ENCODE measurements at places on chromosomes 5 and 9.
A peak's percentile ranks its signal among the peaks of the same experiment; 100 is the strongest.

- DNase-seq, result peak; percentile 46
Observed at GRCh38 chr5:115575167-115576070, 26.9 kb downstream of the TICAM2 start.

DNA sequence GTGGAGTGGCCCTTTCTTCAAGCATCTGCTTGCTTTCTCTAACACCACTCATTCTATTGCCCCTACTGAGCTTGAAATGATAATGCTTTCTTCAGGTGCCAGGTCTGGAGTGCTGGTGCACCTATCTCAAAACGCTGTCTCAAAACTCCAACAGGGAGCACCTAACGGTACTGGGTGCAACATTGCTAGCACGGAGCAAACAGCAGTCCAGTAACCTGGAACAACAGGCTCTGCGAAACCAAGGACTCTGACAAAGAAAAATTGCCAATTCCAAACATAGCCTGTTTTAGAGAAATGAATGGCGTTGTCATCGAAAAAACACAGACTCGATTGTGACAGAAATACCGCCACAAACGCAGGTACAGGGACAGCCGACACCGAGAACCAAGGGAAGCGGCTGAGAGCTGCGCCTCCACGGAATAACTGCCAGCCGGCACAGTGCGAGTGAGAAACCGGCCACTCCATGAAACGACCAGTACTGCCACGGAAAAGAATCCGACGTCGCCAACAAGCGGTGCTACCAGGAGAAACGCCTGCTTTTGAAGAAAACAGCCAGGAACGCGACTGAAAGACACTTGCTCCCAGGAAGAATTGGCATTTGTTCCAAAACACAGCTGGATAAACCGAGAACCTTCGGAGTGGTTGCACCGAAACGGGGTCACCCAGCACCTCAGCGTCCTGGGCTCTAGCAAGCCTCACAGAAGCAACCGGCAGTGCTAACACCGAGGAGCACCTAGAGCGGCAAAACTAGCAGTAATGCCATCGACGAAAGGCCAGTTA, 3.1 kb downstream of the ANXA2R start:
- DNase-seq, result no peak

GRCh38 chr5:113333411-113333810, 101.4 kb downstream of the TSSK1B start:
- DNase-seq, result no peak

GRCh38 chr5:98050583-98050982, 722.9 kb upstream of the RGMB start:
- peak; percentile 2 for DNase-seq

- no peak for DNase-seq
Observed at GRCh38 chr5:132013711-132014110, 2.3 kb upstream of the ACSL6 start.

DNA sequence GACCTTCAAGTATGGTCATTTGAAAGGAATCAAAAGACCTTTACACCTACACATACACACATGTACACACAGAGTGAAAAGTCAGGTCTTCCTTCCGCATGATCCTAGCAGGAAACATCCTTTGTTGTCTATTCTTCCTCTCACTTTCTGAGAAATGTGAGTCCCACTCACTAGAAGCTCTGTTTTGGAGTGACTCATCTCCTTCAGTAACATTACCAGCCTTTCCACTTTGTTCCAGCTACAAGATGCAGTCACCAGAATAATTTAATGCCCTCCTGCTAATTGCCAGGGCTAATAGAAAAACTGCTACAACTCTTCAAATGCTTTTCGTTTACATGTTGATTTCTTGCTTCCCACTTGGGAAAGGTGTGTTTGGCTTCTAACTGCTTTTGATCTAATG, 417.3 kb downstream of the RASEF start:
- no peak for DNase-seq

- DNase-seq, result no peak
Observed at GRCh38 chr5:152113401-152113800, 188.8 kb upstream of the GLRA1 start.

- DNase-seq, result no peak
Observed at GRCh38 chr9:110509792-110510191, 69.7 kb downstream of the SVEP1 start.

DNA sequence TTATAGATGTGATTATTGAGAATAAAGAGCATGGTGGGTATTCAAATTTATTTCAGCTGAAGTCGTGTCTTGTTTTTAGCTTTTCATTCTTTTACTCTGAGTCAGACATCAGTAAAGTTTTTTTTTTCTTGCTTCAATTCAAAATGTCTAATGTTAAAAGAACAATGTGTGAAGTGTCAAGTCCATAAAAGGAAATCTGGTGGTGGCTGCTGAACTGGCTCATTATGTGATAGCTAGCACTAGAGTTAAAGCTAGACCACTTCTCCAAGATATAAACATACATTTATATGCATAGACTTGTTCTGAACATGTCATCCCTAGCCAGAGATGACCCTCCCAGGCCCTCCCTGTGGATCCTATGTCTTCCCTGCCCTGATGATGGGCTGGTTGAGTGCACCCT, 338.3 kb downstream of the RAB3C start:
- DNase-seq, result no peak

DNA sequence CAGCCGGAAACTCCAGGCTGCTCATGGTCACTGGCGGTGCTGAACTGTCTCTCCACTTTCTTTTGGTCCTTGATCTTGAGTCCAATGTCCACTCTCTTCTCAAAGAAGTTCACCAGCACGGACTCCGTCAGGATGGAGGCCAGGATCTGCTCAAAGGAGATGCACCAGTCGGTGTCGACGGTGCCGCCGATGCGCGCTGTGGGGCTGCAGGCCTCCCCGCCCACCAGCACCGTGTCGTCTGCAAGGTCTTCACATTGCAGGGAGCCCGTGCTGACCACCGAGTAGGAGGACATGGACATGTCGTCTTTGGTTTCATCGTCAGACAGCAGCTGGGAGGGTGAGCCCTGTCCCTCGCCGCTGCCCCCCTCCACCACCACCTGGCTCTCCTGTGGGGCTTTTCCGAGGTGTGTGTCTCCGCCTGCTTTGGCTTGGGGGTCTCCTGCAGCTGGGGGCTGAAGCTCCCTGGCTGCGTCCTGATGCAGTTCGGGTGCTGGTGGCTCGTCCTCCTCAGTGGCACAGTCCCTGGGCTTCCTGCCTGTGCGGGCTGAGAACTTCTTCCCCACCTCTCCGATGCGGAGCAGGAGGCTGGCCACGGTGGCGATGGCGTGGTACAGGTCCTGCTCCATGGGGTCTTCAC, 5.0 kb upstream of the MRNIP start:
- no peak for DNase-seq
